ENCODE measurements at places on chromosomes 2 and 18.

- no peak for DNase-seq
Observed at GRCh38 chr2:213125646-213126347, 25.6 kb downstream of the IKZF2 start.

DNA sequence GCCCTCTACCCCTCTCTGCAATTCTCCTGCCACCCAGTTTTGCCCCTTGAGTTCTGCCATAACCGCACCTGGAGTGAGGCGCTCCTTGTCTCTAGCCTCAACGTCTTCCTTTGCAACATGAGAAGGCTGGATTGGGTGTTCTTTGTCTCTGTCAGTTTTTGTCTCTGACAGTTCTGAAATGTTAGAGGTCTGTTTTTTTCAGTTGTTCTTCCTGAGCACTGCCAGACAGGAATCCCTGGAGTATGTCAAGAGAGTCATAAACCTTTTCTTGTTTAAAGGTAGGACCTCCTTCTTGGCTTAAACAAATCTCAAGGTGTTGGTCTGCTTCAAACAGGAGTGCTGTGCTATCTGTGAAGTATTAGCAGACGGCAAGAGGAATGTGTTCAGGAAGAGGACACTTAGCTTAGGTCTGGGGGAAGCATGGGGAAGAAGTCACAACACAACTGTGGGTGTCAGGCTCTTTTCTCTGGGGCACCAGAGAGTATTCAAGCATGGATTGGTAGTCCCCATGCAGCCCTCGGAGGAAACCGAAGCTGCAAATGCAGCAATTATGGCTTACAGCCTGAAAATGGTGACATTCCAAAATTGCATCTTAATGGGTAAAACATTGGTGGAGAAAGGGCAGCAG, 32.3 kb downstream of the AFF3 start:
- DNase-seq = no peak

- no peak for DNase-seq
Observed at GRCh38 chr2:25409468-25409867, 67.7 kb upstream of the DNMT3A start.

GRCh38 chr18:45850021-45850420, 24.5 kb downstream of the SIGLEC15 start:
- DNase-seq = no peak

DNA sequence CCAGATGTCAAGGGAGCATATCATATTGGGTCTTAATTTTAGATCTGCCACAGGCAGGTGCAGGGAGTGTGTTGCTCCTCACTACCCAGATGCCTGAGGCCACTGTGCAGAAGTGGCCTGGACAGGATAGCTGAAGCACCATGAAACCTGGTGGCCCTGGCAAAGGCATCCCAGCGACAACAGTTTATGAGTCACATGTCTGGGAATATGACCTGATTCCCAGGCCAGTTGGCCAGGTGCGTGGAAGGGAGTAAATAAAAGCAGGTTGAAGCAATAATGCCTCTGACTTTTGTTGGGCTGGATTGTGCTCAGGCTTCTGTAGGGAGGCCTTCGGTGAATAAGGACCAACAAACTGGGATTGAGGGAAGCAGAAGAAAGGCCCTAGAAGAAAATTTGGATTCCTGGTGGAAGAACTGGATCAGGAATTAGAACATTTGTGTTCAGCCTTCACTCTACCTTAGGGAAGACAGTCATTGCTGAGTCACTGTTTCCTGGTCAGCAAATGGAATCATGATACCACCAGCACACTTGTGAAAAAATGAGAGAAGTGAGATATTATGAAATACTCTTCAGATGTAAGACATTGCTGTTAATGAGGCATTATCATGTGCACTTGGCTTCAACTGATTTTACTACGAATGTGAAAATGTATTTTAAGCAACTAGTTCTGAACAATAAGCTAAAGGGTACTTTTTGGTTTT, 78.4 kb upstream of the ZNF516 start:
- DNase-seq = no peak

GRCh38 chr2:189393440-189394111, 47.7 kb upstream of the WDR75 start:
- DNase-seq = no peak

Data from activated naive CD4-positive, alpha-beta T cell (primary cell).